ENCODE measurements at places on chromosomes 6 and 20.

GRCh38 chr6:56744528-56744927, 101.8 kb upstream of the DST start:
- DNase-seq, result no peak

GRCh38 chr20:18397030-18397429, 69.8 kb downstream of the DZANK1 start:
- no peak for DNase-seq

DNA sequence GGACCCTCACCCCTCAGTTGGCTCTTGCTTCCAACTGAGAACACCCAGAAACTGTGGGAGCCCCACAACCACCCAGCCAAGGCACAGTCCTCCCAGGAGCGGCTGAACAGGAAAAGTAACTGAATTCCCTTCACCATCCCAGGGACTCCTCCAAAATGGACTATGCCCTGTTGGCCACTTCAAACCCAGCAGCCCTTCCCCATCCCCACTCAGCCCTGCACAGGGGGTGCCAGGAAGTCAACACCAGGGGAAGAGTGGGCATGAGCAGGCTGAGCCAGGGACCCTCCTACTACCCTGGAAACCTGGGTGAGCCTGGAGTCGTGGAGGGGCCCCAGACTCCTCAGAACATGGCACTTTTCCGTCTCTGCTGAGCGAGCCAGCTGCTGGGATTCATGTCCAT, 10.3 kb downstream of the GUCA1B start:
- no peak for DNase-seq

GRCh38 chr20:19932170-19932667, 84.9 kb upstream of the NAA20 start:
- DNase-seq, result peak; percentile 66

GRCh38 chr20:42260184-42260583, 642.0 kb upstream of the CHD6 start:
- DNase-seq, result no peak

DNA sequence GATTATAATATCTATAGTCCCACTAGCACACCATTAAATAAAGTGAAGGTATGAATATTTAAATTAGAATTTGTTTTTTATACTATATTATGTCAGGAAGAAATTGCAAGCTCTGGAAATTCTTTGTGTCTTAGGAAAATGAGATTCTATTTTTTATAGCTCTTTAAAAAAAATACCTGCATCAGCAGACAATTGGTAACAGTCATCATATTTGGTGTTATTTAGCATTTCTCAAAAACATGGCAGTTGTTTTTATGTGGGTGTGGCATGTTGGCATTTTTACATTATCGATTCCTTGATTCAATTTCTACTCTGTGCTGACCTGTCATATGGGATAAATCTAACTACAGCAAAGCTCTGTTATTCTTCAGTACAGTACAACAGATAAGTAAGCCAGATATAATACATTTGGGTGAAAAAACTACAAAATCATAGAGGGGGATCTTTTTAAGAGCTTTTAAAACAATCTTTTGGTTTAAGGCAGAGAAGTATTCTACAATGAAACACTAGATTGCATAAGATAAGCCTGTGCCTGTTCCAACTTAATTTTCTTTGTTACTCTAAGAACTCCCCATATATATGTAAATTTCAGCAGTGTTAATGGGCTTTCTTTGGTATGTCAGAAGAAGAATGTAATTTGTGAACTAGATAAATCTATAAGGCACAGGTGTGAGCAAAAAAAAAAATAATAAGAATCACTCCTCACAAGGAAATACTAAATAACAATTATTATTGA, 71.5 kb downstream of the LAMA2 start:
- DNase-seq, result no peak

- DNase-seq, result no peak
Observed at GRCh38 chr6:91506509-91506908, 919.6 kb upstream of the MAP3K7 start.

DNA sequence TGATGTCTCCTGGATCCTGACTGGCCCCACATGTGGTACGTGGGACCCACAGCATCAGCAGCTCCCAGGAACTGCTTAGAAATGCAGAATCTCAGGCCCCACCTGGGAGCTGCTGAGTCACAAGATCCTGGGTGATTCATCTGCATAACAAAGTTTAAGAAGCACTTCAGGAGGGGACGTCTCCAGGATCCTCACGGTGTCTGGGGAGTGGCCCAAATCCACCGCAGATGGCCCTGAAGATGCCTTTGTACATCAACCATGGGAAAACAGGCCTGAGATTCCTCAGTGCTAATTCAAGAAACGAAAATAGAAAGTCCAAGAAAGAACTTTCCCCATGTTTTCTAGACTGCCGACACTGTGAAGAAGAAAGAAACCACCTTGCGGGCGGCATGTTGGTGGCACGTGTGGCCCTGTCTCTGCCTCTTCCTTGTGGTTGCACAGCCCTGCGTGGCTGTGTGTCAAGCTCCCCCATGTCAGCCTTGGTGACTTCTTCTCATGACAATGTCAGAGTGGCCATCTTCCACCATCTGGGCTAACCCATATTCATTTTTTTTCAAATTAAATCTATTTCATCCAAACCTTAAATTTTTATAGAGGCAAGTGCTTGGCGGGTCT, 26.1 kb downstream of the RRBP1 start:
- DNase-seq, result no peak

DNA sequence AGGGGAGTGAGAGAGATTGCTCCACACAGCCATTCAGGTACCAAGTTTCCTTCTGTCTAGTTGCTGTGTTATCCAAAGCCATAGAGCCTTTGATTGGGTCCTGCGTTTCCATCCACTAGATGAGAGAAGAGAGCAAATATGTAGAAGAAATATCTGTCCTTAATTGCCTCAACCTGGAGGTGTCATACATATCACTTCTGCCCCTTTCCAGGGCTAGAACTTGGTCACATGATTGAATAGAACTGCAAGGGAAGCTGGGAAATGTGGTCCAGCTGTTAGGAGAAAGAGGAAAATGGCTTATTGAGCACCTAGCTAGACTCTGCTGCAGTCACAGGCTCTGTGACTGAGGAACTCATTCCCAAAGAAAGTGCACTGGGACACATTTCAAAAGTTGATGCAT, 115.6 kb upstream of the JAG1 start:
- no peak for DNase-seq

DNA sequence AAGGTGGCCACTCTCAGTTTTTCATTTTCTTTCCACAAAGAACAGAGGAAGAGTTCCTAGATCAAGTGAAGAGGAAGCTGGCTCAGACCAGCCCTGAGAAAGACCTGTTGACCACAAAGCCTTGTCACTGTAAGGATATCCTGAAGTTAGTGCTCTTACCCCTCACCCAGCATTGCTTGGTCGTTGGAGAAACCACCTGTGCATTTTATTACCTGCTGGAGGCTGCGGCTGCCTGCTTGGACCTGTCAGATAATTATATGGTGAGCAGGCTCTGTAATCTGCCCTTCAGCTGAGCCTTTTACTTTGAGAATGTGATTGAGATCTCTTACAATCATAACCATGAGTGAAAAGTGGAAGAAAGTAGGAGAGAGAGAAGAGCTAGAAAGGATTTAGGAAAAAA, 21.9 kb downstream of the TREML1 start:
- no peak for DNase-seq

GRCh38 chr6:143754204-143754603, 76.4 kb downstream of the PHACTR2 start:
- no peak for DNase-seq

DNA sequence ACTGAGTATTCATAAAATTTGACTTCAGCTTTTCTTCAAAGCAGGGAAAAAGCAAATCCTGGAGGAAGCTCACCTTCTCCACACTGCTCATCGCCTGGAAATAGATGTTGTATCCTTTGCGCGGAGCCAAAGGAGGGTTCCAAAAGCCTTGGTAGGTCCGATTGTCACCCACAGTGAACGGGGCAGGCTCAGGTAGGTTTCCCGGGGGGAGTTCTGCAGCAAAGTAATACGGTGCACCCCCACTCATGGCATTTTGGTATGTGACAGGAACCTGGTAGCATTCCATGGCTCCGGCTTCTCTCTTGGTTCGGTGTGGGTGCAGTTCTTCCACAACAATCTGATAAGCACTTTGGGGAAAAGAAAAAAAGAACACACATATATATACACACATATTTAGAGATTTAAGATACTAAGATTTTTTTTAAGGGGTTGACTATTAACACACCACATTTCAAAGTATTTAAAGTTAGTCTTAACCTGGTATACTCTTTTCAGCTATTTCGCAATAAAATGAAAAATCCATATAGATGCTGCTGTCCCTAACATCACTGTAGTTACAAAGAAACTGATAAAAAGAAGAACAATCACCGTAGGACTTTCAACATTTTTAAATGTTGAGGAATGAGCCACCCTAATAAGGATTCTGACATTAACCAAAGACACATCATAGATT, 166.7 kb upstream of the THEMIS start:
- no peak for DNase-seq

GRCh38 chr20:9493803-9494202, 20.6 kb upstream of the LAMP5 start:
- DNase-seq, result no peak

DNA sequence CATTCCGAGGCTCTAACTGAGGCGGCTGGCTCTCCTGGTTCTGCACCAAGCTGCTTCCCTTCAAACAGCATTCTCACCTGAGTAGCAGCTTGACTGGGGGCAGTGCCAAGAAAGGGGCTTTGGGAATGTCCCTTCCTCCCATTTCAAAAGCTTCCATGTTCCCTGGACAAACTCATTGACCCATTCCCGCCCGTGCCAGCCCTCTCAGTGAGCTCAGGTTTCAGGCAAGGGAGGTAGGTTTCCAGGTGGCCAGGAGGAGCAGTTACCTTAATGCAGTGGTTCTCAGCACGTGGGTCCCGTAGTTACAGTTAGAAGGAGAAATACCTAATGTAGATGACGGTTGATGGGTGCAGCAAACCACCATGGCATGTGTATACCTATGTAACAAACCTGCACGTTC, 135.2 kb downstream of the ELOVL4 start:
- no peak for DNase-seq

- DNase-seq, result no peak
Observed at GRCh38 chr20:50577175-50578018, 67.2 kb downstream of the PTPN1 start.

DNA sequence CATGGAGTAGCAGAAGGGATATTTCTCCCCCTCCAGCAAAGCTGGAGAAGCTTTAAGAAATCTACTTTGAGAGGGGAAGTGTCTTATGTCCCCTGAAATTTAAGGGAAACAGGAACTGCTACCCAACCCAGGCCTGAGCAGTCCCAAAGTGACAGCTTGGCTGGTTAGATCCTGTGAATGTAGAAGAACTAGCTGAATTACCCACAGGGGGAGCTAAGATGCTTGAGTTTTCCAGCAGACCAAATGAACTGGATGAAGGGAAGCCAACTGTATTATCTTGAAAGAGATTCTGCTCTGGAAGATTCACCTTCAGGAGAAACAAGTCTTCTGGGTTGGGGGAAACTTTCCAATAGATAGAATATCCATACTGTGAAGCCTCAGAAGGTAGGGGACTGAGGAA, 303.3 kb upstream of the MMS22L start:
- DNase-seq, result no peak

DNA sequence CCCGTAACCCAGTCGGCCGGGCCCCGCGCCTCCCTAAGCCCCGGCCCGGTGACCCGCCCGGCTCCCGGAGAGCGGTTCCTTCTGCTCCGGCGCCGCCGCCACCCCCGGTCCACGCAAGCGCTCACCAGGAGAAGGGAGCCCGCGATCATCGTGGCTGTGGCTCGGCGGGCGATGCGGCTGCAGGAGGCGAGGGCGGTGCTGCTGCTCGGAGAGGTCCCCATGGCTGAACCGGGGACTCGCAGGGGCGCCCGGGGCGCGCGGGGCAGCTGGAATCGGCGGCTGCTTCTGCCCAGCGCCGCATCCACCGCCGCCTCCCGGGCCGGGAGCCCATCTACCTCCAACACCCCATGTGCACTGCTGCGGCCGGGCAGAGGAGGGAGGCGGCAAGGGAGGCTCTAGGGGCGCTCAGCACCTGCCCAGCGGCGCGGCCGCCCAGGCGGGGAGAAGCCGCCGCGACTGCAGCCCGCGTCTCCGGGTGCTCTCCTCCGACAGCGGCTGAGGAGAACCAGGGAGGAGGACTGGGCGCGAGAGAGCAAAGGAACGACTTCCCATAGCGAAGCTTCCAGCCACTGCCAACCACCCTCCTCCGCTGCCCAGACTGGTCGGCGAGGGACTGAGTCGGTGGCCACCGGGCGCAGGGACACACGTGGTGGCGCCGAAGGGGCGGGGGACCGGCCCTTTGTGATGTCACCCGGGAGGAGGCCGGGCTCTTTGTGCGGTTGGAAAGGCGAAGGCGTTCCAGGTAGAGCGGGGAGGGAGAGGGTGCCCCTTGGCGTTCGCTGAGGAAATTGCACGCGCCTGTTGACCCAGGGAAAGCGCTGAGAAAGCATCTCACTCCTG, at the start of gene TNFRSF21:
TSS of gene TNFRSF21 (minus strand) at position 615 of the 840 bp plus-strand sequence. CDS start at position 221, 394 bp downstream.
- peak; percentile 84 for DNase-seq

- no peak for DNase-seq
Observed at GRCh38 chr6:41780551-41781365, at the start of gene PRICKLE4. TSS of gene PRICKLE4 (plus strand) at chr6:41780782. CDS start at chr6:41783474, 2,692 bp downstream.

- no peak for DNase-seq
Observed at GRCh38 chr6:43468240-43468639, 9.1 kb upstream of the TJAP1 start.

DNA sequence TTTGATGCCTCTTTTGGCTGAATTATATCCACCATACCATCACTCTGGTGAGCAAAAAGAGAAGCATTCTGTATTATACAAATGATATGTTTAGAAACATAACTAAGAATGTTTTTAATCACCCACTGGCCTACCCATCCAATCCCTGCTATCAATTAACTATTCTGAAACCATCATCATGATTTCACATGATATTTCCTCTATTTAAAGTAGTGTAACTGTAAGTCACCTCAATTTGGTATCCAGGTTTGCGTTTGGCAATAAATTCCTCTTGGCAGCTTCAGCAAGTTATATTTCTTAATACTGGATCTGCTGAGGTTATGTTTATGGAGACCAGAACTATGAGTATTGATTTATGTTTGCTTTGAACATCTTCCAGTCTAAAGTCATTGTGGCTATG, 332.1 kb downstream of the UTRN start:
- DNase-seq, result no peak

GRCh38 chr6:36984581-36985416, 1.2 kb downstream of the MTCH1 start:
- DNase-seq, result peak; percentile 42

DNA sequence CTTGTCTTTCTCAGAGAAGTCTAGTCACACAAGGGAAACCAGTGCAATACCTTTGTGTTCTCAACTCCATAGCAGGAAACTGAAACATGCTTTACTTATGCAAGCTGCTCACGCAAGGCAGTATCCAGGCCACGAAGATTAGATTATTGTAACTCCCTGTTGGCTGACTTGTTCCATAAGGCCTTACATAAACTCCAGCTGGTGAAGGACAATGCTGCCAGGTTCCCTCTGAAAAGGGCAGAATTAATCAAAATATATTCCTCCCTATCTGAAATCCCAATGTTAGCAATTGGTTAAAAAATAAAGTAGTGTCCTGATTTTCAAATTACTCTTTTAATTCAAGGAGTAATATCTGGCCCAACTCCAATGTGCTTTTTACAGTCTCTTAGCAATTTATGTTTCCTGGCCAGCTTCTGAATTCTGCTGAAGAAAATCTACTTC, 966.6 kb downstream of the HACE1 start:
- DNase-seq, result no peak

GRCh38 chr6:89596056-89596455, 42.5 kb downstream of the LYRM2 start:
- no peak for DNase-seq

- DNase-seq, result no peak
Observed at GRCh38 chr6:46105568-46105967, 24.2 kb upstream of the ENPP4 start.

- DNase-seq, result no peak
Observed at GRCh38 chr6:111982681-111983080, 71.2 kb upstream of the CCN6 start.
